RWPE1 (cell line): ENCODE measurements at places on chromosomes 4 and X.

DNA sequence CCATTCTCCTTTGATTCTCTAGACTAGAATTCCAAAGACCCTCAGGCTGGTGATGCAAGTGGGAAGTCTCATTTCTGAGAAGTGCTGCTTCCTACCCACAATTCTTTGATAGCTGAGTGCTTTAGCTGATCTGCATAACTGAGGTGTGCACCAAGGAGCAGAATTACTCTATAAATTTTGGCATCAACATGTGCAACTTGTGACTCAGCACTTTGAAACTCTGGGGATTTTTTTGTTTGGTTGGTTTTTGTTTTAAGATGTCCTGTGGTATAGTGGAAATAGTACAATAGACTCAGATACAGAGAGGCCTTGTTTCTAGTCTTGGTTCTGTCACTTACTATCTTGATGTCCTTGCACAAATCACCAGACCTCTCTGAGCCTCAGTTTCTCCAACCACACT, 148.4 kb downstream of the AR start:
- DNase-seq, result no peak

DNA sequence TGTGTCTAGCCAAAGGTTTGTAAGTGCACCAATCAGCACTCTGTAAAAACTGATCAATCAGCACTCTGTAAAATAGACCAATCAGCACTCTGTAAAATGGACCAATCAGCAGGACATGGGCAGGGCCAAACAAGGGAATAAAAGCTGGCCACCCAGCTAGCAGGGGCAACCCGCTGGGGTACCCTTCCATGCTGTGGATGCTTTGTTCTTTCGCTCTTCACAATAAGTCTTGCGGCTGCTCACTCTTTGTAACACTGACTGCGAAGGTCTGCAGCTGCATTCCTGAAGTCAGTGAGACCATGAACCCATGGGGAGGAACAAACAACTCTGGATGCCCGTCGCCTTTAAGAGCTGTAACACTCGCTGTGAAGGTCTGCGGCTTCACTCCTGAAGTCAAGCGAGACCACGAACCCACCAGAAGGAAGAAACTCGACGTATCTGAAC, 14.3 kb downstream of the HNRNPDL start:
- no peak for DNase-seq

GRCh38 chrX:119853444-119853843, 681 bp upstream of the UPF3B start:
- DNase-seq, result no peak

- no peak for DNase-seq
These were observed 39.2 kb upstream of the GPC4 start for GRCh38 chrX:133454491-133454914.

- DNase-seq, result no peak
These were observed 321.0 kb downstream of the OPHN1 start for GRCh38 chrX:68112321-68112720.

- DNase-seq, result no peak
These were observed 38.7 kb downstream of the PCGF3 start for GRCh38 chr4:744212-744841.
